A673 (cell line): ENCODE measurements at places on chromosomes 3 and 15. TPM values are rescaled to one million over a fixed set of nuclear protein-coding genes. Genes with fewer than 3 reads are reported as not detected.
A peak's percentile ranks its signal among the peaks of the same experiment; 100 is the strongest.

AMOTL2 gene
- 38.9 and 59.6 TPM in 2 replicates for total RNA-seq

DNA sequence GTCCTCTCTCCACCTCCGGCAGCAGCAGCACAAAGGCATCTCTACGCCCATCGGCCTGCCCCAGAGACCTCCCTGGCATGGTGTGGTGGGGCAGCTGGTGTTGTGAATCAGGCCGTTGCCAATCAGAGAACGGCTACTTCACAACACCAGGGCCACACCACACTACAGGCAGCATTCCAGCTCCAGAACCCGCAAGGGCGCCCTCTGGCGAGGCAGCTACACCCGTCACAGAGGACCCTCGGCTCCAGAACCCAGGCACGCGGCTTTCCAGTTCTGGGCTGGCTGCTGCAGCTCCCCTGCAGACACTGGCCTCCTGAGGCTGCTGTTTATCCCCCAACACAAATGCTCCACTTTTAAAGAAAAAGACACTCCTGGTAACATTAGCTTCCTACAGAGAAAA, 127.5 kb upstream of the TOPAZ1 start:
- H3K27me3 ChIP-seq = no peaks in the 10 kb centered on the region
- H3K4me1 ChIP-seq = no peaks in the 10 kb centered on the region
- no peak overlapping the region for H3K27ac ChIP-seq

DNA sequence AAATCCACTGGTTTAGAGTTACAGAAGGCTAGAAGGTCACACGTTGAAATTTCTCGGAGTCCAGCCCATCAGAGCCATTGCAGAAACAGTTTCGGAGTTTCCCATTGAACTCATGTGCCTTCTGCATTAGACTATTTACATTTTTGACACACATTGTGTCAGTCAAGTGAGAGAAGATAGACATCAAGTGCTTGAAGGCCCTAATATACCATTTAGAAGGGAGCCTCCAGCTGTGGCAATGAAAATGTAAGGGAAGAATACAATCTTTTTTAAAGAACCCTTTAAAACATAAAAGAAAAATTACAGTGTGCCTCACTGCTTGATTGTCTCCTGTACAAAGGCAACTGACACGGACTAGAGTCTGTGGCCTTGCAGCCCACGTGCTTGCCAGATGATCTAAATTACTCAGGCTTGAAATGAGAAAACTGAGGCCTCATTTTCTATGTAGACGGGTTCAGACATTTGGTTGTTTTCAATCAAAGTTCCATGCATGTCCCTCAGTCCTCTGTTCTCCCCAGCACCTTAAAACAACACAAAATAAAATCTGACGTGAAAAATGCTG, 650.5 kb downstream of the ROBO2 start:
- H3K36me3 ChIP-seq = no peaks in the 10 kb centered on the region
- no peaks in the 10 kb centered on the region for H3K27me3 ChIP-seq

DIS3L gene
- 10.7 and 13.6 TPM in 2 replicates for total RNA-seq

- peaks cover 100% of the 10 kb centered on the region for H3K27me3 ChIP-seq
- H3K4me1 ChIP-seq = peaks cover 4% of the 10 kb centered on the region
- no peak overlapping the region for H3K27ac ChIP-seq
- no peaks in the 10 kb centered on the region for H3K36me3 ChIP-seq
- no peak overlapping the region for H3K4me3 ChIP-seq
Measured at GRCh38 chr3:137769322-137770065, 5.4 kb downstream of the SOX14 start.

DNA sequence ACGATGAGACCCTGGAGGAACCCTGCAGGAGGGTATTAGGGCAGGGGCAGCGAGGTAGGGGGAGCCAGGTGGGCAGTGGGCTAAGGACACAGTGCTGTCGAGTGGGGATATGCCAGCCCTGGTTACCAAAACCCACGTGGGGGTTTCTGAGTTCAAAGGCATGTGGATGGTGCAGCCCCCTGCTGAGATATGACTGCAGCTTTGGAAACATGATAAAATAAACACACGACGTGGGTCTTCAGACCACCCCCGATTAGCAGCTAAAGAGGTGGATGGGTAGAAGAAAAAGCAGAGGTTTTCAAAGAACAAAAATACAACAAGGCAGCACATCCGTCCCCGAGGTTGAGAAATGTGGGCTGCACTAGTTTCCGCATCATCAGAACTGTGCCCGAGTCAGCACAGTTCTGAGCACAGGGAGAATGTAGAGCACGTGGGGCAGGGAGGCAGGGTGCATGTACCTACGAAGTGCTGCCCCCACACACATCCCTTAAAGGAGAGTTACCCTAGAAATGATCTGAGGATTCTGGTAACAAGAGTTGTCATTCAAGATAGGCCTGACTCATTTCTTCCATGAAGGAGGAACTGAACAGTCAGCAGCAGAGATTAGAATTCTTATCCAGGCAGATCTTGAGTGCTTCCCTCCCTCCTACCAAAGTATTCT, 121.3 kb downstream of the RPLP1 start:
- H3K4me3 ChIP-seq = no peak overlapping the region
- H3K36me3 ChIP-seq = no peaks in the 10 kb centered on the region
- no peaks in the 10 kb centered on the region for H3K27me3 ChIP-seq
- no peak overlapping the region for H3K27ac ChIP-seq
- no peak for DNase-seq

DNA sequence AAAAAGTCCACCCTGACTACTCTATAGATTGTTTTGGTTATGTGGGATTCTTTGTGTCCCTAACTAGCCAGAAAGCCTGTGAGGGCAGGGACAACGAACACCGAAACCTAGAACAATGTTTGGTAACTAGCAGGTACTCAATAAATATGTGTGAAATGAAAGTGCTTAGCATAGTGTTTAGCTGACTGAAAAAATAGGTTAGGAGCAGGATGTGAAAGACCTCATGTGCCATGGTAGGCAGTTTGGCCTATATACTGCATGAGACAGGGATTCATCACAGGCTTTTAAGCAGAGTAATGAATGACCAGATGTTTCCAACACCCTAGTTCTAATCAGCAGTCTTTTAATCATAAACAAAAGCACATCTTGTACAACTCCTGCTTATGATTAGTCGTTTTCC, 64.2 kb downstream of the MYO5A start:
- H3K4me1 ChIP-seq = no peaks in the 10 kb centered on the region
- H3K4me3 ChIP-seq = no peak overlapping the region
- no peaks in the 10 kb centered on the region for H3K27me3 ChIP-seq
- no peaks in the 10 kb centered on the region for H3K36me3 ChIP-seq
- H3K27ac ChIP-seq = no peak overlapping the region

DNA sequence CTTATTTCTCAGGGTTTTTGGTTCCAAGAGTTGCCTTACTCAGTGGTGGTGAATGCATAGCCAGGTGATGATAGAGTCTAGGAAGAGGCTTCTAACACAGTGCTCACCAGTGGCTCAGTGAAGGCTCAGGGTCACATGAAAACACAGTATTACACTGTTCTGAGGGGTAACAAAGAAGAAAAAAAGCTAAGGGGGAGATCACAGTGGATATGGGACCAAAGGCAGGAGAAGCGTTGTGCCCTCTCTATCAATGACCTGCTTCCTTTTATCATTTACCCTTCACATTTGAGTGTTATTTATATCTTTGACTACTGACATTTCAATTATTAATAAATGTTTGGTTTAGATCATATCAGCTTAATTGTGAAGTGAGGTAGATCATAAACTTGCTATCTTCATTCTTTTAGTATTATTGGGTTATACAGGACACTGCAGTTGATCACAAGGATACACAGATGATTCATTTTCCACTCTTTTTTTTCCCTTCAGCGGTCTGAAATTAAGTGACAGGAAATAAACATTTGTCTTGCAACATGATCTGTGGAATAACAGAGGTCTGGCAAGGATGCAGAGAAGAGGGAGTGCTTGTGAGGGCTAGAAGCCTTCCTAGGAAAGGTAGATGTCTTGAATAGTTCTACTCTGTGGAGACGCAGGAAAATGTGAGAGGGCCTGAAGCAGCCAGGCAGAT, 171.7 kb downstream of the C3orf38 start:
- no peak overlapping the region for H3K4me3 ChIP-seq
- DNase-seq = peak; percentile 45
- H3K27ac ChIP-seq = no peak overlapping the region
- H3K4me1 ChIP-seq = no peaks in the 10 kb centered on the region
- H3K36me3 ChIP-seq = no peaks in the 10 kb centered on the region
- H3K27me3 ChIP-seq = no peaks in the 10 kb centered on the region

ROBO1 gene
- total RNA-seq = 67.6 TPM in 2 replicates

NRROS gene
- 0.64 and 0.92 TPM in 2 replicates for total RNA-seq

TLR9 gene
- not detected in 2 replicates for total RNA-seq

GRCh38 chr3:27095553-27096222, 273.5 kb downstream of the NEK10 start:
- H3K27me3 ChIP-seq = no peaks in the 10 kb centered on the region
- no peaks in the 10 kb centered on the region for H3K36me3 ChIP-seq
- DNase-seq = no peak
- H3K27ac ChIP-seq = no peak overlapping the region
- no peak overlapping the region for H3K4me3 ChIP-seq

DNA sequence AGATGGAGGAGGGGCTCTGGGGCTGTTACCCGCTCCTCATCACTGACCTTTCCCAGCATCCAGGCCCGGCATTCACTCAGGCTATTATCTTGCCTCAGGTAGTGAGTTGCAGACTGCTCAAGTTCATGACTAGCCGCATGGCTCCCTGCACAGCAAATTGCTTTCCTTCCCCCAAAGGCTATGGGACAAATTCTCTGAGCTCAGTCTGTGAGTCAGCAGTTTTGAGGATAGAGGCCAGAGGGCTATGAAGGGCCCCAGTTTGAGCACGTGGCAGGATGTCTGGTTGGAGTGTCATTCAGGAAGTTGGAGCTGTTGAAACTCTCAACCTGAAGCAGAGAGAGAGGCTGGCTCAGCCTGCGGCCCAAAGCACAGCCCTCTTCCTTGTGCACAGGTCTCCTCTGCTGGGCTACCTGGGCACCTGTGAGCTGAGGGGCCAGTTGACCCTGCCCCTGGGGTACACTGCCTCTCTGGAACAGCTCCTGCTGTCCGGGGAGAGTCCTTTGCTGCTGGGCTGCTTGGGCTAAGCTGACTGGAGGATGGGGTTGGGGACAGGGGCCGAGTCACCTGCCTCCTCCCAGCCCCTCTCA, 7.9 kb downstream of the FAH start:
- DNase-seq = no peak
- H3K4me3 ChIP-seq = no peak overlapping the region
- H3K27ac ChIP-seq = no peak overlapping the region
- H3K36me3 ChIP-seq = no peaks in the 10 kb centered on the region
- H3K27me3 ChIP-seq = no peaks in the 10 kb centered on the region
